Lower leg skin (tissue), 4 donors: ENCODE measurements at places on chromosomes 16 and 17. TPM values are rescaled to one million over a fixed set of nuclear protein-coding genes. Genes with fewer than 3 reads are reported as not detected.

GRCh38 chr16:4309833-4310266, 6.0 kb upstream of the GLIS2 start:
- no peak for DNase-seq

- peak; percentile 85 for DNase-seq
These were observed 19.9 kb upstream of the PLLP start for GRCh38 chr16:57304169-57305061.

DNA sequence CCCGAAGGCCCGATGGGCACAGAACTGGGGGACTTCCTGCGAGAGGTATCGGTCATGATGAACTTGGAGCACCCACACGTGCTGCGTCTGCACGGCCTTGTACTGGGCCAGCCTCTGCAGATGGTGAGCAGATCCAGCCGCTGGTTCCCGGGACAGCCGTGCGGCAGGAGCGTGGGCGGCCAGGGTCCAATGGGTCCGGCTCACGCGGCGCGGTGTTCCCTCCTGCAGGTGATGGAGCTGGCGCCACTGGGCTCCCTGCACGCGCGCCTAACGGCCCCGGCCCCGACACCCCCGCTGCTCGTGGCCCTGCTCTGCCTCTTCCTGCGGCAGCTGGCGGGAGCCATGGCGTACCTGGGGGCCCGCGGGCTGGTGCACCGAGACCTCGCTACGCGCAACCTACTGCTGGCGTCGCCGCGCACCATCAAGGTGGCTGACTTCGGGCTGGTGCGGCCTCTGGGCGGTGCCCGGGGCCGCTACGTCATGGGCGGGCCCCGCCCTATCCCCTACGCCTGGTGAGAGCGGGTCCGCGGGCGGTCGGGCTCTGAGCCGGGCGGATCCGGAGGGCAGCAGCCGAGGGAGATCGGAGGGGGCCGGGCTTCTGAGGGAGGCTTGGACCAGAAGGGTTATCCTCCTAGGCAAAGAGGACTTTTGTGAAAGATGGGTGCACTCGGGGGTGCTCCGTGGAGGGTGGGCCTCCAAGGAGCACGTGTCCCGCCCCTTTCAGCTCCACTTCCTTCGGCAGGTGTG, 3.0 kb downstream of the TNK1 start:
- no peak for DNase-seq

GRCh38 chr17:70238646-70239045, 69.3 kb downstream of the KCNJ2 start:
- DNase-seq = no peak

- DNase-seq = no peak
These were observed 12.3 kb upstream of the CDC42EP4 start for GRCh38 chr17:73324160-73324475.

DNA sequence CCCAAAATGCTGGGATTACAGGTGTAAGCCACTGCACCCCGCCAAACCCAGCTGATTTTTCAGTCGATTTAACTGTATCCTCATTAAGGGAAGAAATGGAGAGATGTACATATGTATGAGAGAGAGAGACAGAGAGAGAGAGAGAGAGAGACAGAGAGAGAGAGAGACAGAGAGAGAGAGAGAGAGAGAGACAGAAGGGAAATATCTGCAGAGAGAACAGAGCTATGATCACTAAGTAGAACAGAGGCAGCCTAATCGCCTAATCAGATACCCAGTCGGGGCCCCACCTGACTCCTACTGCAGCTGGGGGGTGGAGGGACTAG, 70.0 kb downstream of the RBBP6 start:
- DNase-seq = no peak

- no peak for DNase-seq
These were observed 10.7 kb upstream of the ATP2A3 start for GRCh38 chr17:3974980-3975379.

DNA sequence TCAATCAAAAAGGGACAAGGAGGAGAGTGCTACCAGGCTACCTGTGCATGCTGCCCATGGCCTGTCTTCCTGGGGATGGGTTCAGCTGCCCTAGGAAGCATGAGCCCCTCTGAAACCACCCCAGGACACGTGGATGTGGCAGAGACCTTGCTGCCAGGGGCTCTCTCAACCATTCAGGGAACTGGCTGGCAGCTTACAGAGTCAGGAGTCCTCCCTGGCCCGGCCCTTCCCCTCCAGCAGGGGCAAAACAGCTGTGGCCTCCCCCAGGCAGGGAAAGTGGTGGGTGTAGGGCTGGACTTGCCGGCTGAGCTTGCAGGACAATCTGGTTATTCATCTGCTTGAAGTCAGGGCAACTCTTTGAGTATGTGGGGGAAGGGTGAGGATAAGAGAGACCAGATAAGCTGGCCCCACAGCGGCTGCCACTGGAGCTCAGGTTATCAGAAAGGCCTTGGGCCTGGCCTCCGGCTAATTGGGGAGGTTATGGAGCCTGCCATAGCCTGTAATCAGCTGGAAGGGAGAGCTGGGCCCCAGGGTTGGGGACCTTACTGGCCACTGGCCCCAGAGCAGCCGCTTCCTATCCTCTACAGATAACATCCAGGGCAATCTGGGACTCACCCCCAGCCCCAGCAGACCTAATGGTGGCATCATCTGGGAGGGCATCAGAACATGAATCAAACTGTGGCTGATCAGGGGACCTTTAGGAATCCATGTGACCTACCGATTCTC, 5.6 kb upstream of the TBX2 start:
- DNase-seq = no peak

DNA sequence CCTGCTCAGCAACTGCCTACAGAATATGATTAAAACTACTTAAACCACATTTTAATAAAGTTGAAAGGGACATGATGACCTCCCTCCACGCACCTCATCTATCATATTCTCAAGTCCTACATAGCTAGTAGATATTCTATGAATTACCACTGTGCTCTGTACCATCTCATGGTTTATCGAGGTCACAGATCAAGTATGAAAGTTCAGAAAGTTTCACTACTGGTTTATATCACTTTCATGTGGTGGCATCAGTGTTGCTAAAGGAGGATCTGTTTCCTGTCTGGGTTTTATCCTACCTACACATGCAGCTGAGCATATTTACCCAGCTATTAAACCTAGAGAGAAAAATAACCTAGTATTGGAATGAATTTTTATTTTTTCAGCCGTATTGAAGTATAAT, 214.9 kb upstream of the MON1B start:
- no peak for DNase-seq

GRCh38 chr16:28087140-28087660, 23.7 kb upstream of the GSG1L start:
- no peak for DNase-seq

DNA sequence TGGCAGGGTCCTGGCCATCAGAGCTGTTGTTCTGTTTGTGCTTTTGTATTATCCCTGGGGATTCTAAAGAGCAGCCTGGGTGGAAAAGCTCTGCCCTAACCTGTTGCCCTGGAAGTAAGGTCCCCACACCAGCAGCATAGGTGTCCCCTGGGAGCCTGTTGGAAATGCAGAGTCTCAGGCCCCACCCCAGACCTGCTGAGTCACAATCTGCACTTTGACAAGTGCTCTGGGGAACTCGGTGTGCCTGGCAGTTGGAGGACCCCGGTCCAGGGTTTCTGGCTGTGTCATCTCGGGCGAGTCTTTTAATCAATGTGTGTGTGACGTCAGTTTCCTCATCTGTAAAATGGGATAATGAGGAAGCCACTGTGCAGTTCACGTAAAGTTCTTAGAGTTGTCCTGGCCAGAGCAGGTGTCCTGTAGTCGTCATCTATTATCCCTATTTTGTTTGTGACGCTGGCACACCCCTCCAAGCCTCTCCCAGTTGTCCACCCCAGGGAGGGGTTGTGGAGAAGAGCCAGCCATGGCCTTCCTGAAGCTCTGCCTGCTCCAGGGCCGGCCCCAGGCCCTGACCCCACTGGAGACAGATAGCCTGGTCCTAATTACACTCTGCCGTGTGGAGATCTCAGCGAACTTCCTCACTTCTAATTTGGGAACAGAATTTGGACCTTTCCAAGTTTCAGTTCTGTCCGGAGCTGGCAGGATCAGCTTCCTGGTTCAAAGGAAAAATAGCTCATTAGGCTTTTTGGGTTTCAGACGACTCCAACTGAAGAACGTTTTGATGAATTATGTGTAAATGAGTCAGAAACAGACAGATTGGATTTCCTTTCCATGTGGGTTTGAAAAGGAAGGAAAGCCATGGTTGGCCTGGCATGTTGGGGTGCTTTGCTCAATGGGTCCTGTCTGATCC, 295.7 kb upstream of the FOXF1 start:
- DNase-seq = peak; percentile 67

- DNase-seq = no peak
These were observed 102.4 kb downstream of the ABCC12 start for GRCh38 chr16:48053418-48053745.

DNA sequence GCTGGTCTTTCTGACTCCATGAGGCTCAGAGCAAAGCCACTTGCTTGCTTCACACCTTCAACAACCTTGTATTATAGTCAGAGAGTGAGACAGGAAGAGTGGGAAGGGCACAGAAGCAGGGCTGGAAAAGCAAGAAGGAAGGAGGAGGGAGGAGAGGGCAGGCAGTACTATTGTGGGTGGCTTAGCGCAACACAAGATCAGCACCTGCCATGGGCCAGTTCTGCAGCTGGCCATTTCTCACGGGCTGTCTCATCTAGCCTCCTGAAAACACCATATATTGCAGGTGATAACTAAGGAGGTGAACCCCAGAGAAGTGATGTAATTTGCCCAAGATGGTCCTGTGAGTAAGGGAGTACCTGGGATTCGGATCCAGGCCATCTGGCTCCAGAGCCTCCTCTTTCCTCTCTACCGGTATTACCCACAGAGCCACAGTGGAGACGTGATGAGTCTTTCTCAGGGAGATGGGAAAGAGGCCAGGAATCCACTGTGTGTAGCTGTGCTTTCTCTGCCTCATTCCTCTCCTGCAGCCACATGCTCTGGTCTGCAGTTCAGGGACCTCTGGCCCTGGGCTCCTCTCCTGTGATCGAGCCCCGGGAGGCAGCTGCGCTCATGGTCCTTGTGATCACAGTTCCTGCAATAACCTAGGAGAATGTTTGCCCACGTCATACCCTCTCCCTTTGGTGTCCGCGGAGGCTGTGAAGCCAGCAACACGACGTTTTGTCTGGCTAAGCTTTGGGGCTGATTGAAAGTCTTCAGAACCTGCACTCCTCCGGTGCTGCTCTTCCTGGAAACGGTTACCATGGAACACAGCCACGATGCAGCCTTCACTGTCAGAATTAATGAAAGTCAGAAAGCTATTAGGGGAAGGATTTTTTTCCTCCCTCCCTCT, 178.1 kb upstream of the CCL2 start:
- no peak for DNase-seq

The MRC2 gene
- 18.8 TPM for total RNA-seq

The KRTAP17-1 gene
- total RNA-seq = 38.6 TPM

The KIF19 gene
- not detected for total RNA-seq
